ENCODE measurements at places on chromosomes 3 and 15.

GRCh38 chr3:61650276-61650675 lies 88.9 kb downstream of the PTPRG start:
- DNase-seq = no peak

DNA sequence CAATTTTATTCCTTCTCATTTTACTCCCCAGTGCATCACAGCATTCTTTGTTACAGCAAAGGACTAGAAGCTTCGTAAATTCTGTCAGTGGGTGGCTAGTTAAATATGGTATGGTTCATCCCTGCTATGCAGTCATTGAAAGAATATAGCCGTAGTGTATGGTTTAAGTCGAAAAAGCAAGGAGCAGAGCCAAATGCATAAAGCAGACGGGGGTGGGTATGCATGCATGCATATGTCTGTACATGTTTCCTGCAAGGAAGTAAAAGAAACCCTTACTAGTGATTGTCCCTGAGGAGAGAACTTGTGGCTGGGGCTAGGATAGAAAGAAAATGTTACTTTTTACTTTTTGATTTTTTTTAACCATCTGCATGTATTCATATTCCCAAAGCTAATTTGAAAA lies 19.9 kb downstream of the RBP2 start:
- DNase-seq = no peak

DNA sequence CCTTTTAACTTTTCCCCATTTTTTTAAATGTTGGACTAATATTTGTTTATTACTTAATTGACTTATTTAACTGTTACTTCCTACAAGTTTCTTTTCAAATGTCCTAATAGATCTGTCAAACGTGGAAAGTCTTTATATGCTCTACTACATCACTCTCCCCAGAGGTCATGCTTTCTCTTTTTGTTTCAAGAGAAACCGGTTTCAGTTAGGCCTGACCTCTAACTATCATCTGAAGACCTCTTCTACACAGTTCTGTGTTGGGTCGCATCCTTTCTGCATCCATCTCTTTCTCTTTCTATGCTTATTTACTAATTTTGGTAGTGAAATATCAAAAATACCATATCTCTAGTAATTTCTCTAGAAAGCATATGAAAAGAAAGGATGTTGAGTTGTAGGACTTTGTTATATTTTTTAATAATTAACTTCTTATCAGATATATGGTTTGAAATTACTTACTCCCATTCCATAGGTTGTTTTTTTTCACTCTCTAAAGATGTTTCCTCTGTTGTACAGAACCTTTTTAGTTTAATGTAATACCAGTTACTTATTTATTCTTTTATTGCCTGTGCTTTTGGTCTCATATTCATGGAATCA lies 781.2 kb upstream of the ARPP21 start:
- no peak for DNase-seq

DNA sequence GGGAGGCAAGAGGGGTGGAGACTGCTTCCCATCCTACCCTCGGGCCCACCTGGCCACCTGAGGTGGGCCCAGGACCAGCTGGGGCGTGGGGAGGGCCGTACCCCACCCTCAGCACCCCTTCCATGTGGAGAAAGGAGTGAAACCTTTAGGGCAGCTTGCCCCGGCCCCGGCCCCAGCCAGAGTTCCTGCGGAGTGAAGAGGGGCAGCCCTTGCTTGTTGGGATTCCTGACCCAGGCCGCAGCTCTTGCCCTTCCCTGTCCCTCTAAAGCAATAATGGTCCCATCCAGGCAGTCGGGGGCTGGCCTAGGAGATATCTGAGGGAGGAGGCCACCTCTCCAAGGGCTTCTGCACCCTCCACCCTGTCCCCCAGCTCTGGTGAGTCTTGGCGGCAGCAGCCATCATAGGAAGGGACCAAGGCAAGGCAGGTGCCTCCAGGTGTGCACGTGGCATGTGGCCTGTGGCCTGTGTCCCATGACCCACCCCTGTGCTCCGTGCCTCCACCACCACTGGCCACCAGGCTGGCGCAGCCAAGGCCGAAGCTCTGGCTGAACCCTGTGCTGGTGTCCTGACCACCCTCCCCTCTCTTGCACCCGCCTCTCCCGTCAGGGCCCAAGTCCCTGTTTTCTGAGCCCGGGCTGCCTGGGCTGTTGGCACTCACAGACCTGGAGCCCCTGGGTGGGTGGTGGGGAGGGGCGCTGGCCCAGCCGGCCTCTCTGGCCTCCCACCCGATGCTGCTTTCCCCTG lies 2.2 kb upstream of the FES start:
- DNase-seq = no peak

- no peak for DNase-seq
These were observed 123.3 kb downstream of the PLOD2 start for GRCh38 chr3:146037697-146038096.

- DNase-seq = no peak
These were observed 15.0 kb downstream of the HCN4 start for GRCh38 chr15:73353734-73354133.

GRCh38 chr3:33124638-33125037 lies 10.8 kb downstream of the CRTAP start:
- peak; percentile 25 for DNase-seq

DNA sequence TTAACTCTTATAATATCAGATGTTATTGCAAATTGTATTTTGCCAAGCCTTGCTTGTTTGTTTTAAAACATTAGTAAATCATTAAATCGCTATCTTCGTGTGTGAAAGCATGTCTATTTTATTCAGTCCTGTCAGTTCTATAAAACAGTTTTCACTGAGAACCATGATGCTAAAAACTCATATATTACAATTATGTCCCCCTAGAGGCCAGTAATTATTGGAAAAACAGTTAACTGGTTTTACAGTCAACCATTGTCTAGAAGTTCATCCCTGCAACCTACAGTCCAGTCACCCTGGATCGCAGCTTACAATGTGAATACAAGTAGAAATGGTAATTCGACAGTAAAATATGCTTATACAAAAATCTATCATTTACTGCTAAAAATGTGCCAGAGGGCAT lies 311.5 kb upstream of the ROBO2 start:
- no peak for DNase-seq

DNA sequence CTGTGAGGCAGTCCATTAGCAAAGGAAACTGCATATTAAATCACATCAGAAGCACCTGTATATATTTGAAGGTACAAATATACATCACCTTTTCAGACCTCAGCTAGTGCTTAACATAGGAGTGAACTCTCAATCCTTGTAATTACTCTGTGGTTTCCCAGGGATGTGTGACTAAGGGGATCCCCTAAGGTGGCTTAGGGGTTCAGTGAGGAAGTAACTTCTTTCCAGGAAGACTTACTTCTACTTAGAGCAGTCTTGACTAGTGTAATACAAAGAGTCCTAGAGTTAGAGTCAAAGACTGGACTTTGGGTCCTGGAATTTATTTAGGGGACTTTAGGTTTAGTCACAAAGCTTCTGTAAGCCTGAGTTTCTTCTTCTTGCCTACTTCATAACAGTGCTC lies 8.7 kb upstream of the SUMF1 start:
- no peak for DNase-seq

DNA sequence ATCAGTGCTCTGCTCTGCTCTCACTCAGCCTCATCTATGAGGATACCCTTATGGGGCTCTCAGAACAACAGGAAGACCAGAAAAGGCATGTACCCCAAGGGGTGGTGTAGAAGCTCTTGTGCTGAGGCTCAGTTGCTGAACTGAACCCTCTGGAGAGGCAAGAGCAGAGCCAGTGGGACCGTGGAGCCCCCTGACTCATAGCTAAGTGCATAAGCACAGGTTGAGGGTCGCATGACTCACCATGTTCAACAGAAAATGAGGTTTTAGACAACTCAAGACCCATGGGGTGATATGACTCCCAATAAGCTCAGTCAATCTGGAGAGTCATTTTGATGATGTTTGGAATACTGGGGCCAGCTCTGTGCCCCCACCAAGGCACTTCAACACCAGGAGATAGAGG lies 37.3 kb downstream of the CRYGS start:
- peak; percentile 55 for DNase-seq

DNA sequence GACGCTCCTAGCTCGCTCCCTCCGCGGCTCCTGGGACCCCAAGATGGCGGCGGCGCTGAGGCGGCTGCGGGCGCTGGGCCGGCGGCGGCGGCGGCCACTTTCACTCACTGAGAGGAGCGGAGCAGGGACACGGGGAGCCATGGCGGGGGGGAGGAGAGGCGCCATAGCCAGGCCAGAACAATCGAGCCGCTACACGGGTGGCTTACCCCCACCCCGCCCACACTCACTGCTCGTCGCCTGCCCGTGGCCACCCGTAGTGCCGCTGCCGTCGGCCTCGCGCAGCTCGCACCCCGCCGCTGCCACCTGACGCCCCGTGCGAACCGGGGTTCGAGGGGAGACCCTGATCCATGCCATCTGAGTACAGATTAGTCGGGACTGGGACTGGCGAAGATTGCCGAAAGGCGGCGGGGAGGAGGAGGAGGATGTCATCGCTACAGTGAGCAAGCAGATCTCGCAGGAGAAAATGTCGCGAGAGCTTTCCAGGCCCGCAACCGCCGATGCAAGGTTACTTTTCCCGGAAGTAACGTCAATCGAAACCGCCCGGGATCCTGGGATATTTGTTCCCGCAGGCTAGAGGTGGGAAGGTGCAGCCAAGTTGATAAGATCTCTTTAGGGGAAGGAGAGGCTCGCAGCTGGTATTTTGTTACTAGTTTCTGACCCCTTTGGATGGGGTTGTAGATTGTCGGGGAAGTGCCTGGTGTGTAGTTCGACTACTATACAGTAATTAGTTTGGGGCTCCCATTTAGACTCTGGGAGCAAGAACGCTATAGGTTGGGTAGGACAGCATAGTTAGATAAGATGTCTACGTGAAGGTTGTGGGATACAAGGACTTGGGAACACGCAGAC lies at the start of gene INO80:
TSS of gene INO80 (minus strand) at position 165 of the 846 bp plus-strand sequence. CDS start 19,970 bp downstream, outside the sequence.
- peak; percentile 98 for DNase-seq
